ENCODE measurements at places on chromosomes 5 and 9. TPM values are rescaled to one million over a fixed set of nuclear protein-coding genes. Genes with fewer than 3 reads are reported as not detected.
A peak's percentile ranks its signal among the peaks of the same experiment; 100 is the strongest.

Gene IDNK
- 8.7 TPM for polyA plus RNA-seq

Gene PCDHGA4
- polyA plus RNA-seq, result 0.24 TPM

Gene KIF4B
- polyA plus RNA-seq, result 0.05 TPM

Gene MORN5
- polyA plus RNA-seq, result 0.95 TPM

DNA sequence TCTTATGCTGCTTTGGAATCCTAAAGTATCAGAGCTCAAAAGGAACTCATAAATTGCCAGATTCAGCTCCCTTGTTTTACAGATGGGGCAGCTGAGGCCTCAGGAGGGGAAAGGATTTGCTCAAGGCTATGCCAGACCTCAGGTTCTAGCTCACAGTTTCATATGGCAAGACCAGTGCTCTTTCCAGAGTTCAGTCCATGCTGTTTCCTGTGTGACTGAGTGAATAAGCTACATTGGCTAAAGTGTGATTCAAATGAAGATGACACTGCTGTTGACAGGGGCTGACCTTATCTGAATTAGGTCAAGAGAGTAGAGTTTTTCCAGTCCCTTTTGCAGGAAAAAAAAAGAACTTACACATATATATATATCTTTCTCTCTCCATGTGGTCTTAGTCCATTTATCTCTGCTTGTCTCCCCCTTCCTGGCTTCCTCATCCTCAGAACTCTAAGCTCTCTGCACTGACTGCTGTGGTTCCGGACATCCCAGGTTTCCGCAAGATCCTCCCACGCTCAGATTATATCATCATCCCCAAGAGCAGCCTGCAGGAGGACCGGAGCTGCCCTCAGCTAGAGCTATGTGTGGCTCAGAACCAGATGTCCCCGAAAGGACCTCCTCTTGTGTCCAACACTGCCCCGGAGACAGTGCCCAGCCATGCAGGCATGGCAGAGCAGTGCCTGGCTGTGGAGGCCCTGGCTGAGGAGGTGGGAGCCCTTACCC lies 9.3 kb downstream of the HMGXB3 start:
- DNase-seq, result no peak

DNA sequence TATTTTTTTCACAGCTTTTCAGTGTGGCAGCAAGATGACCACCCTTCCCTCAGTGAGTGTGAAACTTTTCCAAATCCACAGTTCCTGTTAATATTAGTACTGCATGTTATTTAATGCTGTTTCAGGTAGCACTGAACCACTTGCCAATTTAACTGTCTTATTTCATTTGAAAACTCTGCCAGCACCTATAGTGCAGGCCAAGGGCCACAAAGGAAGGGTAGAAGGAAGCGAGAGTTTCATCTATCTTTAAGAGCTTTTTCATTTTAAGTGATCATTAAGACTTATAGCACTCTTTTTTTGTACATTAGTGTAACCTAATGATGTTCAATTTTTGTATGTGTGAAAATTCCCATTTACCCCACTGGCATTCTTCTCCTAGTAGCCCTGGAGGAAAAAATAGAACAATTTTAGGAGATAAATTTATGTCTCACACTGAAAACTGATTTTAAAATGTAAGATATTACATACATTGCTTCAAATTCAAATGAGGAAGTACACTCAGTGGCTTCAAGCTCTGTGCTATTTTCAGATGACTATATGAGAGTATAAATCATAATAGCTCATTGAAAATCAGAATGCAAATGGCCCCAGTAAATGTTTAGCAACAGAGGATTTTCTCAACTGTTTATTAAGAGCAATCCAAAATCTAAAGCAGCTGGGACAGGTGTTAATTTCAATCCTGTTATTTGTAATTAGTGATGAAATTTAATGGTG lies 820.5 kb downstream of the PTPRD start:
- no peak for DNase-seq

DNA sequence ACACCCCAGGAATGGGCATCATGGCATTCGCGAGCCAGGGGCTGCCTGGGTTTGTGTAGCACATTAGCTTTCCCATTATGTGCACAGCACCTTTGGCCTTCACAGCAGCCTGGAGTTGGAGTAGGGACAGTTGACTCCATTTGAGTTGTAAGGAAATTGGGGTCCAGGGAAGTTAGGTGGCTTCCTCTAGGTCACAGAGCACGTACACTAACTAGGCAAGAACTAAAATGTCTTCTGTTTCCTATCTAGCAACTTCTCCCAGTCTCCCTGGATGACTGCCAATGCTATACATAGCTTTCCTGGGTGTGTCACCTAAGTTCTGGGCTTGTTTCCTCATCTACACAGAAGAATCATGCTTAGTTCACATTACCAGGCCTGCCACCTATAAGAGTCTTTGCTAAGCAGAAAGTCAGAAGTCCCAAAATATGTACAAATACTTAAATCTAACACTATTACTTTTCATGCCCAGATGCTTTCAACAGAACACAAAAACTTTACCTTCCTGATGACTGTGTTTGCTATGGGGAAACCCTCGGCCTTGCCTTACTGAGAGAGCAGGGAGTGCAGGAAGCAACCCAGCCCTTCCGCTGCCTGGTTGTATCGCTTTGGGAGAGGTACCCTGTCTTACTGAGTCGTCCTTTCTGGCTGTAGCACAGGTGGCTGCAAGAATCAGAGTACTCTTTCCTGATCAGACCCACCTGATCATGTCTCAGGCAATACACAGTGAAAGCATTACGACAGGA lies 12.0 kb downstream of the MACROH2A1 start:
- peak; percentile 77 for DNase-seq

DNA sequence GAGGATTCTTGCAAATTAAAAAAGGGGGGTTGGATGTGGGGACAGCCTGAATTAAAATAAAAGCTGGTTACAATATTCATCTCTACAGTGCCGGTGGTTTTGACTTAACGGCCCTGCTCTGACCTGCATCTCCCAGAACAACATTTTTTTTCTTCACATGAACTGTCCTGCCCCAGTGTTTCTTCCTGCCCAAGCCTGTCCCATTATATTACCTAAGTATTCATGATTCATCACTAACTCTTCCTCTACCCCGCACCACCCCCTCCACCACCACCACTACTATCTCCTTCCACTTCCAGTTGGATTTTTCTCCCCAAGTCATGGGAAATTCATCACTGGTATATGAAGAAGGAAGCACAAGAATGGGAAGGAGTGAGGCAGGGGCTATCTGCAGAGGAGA lies 90.1 kb downstream of the ZFAND5 start:
- DNase-seq, result no peak

- DNase-seq, result no peak
These were observed 96.1 kb downstream of the OTULIN start for GRCh38 chr5:14760548-14761002.

GRCh38 chr5:143350751-143351602 lies 52.5 kb downstream of the NR3C1 start:
- DNase-seq, result no peak

DNA sequence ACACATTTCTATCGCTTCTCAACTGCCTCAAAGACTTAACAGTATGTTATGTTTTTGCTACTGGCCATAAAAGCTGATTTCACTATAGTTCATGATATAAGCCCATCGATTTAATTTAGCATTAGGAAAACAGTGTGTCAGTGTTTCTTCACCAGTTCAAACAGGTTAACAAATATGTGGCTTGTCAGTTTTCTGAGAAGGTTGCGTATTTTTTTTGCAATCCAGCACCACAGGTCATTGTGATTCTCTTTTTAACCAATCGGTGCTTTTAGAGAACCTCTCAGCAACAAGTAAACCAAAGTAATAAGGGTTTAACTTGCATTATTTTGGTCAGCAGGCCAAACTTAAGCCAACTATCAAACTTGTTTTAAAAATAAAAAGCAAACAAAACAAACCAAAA lies 409.6 kb downstream of the NFIB start:
- DNase-seq, result no peak
